ENCODE measurements at places on chromosomes 5 and 9.

DNA sequence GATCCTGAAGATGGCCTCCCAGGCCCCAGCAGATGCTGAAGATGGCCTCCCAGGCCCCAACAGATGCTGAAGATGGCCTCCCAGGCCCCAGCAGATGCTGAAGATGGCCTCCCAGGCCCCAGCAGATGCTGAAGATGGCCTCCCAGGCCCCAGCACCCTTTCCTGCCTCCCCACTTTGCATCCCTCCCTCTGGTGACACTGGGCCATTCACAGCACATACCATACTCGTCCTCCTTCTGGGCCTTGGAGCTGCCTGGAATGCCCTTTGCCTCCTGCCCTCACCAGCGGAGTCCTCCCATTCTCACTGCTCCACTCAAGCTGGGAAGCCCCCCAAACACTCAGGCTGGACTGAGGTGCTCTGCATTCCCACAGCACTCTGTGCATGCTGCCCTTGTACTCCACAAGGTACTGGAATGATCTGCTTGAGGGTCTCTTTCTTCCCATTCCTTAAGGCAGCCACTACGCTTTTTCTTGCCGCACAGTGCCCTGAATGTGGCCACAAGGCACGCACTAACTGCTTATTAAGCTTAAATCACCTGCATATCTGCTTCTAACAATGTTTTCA lies 550.0 kb downstream of the BNC2 start:
- no peak for DNase-seq

DNA sequence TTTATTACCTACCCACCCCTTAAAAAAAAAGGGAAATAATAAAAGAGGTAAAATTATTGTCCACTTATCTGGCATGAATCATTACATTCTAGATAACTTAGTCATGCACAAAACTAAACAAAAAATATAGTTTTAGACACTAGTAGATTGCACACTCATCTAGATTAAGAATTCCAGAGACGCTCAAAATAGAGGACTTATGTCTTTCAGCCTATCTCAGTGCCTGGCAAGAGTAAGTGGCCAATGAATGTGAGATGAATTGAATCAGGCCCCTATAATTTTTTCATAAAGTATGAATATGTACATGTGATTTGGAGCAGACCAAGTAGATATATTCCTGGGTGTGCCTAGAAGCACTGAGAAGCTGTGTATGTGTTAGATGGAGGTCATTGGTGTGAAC lies 2.0 kb upstream of the RXFP3 start:
- DNase-seq: no peak

GRCh38 chr9:34454571-34455065 lies 3.8 kb downstream of the FAM219A start:
- no peak for DNase-seq

- no peak for DNase-seq
Observed at GRCh38 chr9:121718501-121718900, 67.1 kb downstream of the DAB2IP start.

GRCh38 chr9:81537964-81538363 lies 151.4 kb downstream of the TLE1 start:
- DNase-seq: no peak

DNA sequence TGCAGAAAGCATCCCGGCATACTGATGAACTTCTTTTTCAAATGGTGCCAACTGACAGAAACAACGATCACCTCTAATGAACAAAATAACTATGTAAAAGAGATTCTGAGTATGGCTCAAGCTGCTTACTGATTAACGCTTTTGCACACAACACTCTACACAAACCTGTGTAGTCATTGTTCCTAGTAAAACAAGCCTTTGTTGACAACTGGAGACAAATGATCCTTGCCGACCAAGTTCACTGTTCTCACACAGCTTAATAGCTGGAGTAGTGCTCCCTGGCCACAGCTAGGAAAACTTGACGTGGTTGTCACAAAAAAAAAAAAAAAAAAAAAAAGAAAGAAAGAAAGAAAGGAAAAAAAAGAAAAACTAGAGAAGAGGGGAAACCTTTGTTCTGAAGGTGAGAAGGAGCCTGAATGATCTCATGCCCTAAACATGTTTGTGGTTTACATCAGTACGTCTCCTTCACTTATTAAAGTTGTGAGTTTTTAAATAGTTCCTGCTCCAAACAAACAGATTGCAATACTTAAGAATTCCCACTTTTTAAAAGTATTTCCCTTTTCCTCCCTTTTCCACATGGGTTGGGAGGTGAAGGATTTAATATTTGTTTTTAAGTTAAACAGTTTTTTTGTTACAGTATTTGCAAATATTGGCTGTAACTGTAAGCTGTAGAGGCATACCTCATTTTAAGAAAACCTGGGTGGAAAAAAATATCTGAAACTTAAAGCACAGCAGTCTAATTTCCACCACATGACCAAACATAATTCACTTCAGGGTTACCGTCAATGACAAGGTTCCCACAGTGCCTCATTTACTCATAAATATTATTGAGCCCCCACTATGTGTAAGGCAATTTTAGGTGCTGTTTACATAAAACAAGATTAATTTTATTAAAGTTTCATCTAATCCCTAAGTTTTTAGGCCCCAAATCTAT lies 63.7 kb downstream of the GLIS3 start:
- peak; percentile 78 for DNase-seq

- peak; percentile 38 for DNase-seq
Observed at GRCh38 chr5:154395407-154396106, 50.2 kb upstream of the SAP30L start.

DNA sequence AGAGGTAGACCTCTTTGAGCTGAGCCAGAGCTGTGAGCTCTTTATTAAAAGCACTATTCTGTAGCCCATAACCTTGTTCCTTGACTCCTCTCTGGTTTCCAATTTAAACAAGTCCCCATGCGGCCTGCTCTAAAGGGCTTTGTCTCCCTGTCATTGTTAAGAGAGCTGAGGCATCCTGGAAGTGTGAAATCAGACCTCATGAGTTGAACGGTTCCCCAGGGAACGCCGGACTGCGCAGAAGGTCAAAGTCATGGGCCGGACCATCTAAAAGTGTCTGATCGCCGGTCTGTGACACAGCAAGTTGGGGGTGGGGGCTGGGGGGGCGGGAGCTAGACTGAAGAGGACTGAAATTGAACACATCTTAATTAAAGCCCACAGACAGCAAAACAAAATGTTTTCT lies 265.8 kb downstream of the SLF1 start:
- no peak for DNase-seq

GRCh38 chr9:107375651-107376369 lies 92.7 kb downstream of the RAD23B start:
- no peak for DNase-seq

DNA sequence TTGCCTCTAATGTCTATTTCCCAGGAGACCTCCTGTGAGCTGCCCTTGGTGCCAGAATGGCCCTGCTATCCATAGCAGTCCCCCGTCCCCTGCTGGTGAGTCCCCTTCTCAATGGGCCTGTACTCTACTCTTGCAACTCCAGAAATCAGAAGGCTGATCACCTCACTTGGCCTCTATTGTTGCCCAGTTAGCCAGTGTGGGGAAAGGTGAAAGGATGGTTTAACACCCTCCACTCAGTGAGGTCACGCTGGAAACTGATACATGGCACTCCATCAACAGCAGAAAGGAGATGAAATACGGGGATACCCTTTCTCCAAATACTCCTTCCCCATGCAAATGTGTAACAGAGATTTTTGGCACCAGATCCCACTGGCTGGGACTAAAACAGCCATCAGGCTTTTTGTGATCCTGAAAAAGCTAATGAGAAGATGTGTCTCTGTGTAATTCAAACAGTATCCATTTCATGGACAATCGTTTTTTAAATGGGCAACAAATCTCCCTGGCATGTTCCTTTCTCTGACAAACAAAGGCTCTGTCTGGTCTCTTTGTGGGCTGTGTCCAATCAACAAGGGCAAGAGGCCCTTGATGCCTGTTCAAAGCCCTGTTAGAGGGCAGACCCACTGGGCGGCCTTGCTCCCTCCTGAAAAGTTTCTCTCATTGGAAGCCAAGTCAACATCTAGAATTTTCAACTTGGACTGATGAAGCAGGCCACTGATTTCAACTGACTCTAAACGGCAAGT lies 343.7 kb downstream of the SPOCK1 start:
- DNase-seq: no peak

- no peak for DNase-seq
Observed at GRCh38 chr5:96885518-96886338, 9.4 kb downstream of the ERAP2 start.

DNA sequence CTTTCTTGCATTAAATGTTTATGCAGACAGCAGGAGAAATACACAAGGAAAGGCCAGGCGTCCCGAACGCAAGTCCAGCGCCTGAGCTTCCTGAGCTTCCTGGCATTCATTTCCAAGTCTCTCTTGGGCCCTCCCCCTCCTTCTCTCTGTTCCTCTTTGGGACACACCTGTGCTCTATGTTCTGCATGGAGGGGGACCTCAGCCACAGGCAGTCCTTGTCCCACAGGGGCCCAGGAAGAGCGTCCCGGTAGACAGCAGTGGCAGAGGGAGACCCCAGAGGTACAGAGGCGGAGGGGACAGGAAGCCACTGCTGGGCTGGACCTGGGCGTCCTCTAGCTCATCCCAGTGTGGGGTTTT lies 221.3 kb downstream of the C9orf50 start:
- DNase-seq: no peak

GRCh38 chr5:125249400-125249799 lies 503.0 kb upstream of the ZNF608 start:
- no peak for DNase-seq

DNA sequence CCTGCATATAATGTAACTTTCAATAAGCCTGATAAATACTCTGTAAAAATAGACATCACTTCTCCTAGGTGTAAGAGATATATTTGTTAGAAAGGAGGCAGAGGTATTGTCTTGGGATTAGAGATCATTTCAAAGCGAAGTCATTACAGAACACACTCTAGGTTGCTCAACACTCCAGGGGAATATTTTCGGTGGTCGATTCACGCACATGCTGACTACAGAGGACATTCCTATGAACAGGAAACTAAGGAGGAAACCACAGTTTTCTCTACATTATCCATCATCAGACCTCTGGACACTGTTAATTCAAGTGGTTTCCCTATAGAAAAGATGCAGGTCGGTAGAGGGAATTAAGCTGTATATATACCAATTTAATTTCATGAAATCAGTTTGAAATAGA lies 370.0 kb downstream of the NDUFS4 start:
- DNase-seq: no peak

DNA sequence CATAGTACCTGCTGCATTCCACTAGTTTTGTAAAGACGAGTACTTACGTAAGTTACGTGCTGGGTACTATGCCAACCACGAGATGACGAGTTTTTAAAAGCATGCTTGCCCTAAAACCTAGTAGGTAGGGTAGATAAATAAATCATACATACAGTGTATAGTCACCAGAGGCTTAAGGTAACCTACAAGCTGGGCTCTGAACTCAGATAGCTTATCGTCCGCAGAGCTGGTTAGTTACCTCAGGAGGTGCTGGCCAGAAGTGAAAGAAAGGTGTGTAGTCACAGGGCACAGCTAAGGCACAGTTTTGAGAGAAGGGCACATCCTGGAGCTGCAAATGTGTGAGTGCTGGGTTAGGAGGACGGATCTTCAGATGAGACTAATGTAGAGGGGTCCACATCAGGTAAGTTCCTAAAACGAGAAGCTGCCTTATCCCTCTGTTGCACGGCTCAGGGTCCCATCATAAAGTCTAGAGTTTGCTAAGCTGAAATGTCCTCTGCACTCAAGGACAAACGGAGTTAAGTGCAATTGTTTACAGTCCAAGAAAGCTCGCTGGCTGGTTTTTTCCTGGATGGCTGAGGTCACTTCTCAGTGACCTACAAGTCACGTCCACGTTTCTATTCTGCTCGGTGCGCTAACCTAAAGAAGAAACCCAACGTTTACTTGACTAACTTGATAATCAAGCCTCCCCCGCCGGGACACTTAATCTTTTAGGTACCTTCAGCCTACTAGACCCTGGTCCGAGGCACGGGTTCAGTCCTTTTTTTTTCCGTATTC lies 1.1 kb upstream of the SNX24 start:
- no peak for DNase-seq

GRCh38 chr5:80389580-80389979 lies 18.3 kb upstream of the ZFYVE16 start:
- no peak for DNase-seq

GRCh38 chr5:55440188-55440646 lies 94.5 kb downstream of the PLPP1 start:
- no peak for DNase-seq

GRCh38 chr9:131927091-131927490 lies 152.6 kb downstream of the MED27 start:
- DNase-seq: no peak

GRCh38 chr5:150411245-150411979 lies 1.3 kb downstream of the CD74 start:
- no peak for DNase-seq

DNA sequence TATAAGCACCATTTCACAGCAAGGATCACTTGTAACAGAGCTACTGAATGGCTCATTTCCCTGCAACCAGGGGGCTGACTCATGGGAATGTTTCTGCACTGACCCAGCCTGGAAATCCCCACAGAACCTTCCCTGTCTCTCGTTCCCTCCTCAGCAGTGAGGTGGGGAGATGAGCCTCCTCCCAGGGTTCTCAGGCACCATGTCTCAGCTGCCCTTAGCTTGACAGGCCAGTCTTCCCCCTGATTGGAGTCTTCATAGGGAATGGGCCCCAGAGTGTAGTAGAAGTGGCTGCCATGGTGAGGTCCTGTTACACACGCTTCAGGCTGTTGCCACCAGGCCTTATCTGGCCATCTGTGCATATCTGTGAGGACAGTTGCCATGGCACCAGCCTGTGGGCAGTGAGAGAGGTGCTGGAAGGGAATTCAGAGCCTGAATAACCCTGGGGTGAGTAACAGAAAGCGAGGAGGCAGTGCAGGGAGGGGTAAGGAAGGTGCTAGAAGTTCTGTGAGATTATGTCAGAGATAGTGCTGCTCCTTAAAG lies 324.4 kb downstream of the ENC1 start:
- peak; percentile 74 for DNase-seq

DNA sequence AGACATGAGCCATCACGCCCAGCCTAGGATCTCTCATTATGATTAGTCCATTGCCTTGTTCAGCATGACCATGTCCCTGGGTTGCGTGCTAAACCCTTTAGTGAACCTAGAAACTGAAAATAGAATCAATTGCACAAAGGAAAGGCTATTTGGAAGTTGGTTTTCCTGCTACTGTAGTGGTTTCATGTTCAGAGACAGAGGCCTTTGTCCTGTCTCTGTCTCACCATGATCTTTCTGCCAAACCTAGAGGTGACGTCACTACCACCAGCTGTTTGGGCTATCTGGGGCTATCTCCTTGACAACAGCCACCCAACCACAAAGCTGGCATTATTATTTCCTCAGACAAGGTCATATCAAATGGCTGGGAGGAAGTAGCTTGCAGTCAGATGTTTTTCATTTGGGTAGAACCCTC lies 4.0 kb upstream of the CDK5RAP2 start:
- DNase-seq: peak; percentile 83

- DNase-seq: no peak
Observed at GRCh38 chr5:35854248-35854647, 2.4 kb upstream of the IL7R start.

GRCh38 chr5:128613128-128613527 lies 75.1 kb upstream of the FBN2 start:
- no peak for DNase-seq
